Smooth muscle cell of trachea (primary cell): ENCODE measurements at places on chromosomes 4 and X. TPM values are rescaled to one million over a fixed set of nuclear protein-coding genes. Genes with fewer than 3 reads are reported as not detected.

Gene ZNF157
- under 0.01 and 0.17 TPM in 2 replicates for total RNA-seq

Gene MAGEA1
- total RNA-seq, result not detected in 2 replicates

Gene TGIF2LX
- not detected in 2 replicates for total RNA-seq

Gene BST1
- total RNA-seq, result 6.6 and 13.8 TPM in 2 replicates

Gene MGAT4D
- under 0.01 TPM in 1 of 2 replicates, not detected in the other for total RNA-seq

Gene GUCY1A1
- 4.0 and 4.2 TPM in 2 replicates for total RNA-seq

Gene C4orf51
- total RNA-seq, result not detected in 2 replicates

Gene NOX1
- under 0.01 TPM in 1 of 2 replicates, not detected in the other for total RNA-seq

Gene MAGEC1
- not detected in 2 replicates for total RNA-seq

Gene AR
- 11.2 and 16.0 TPM in 2 replicates for total RNA-seq

Gene SEPSECS
- 8.4 and 13.1 TPM in 2 replicates for total RNA-seq

Gene PARM1
- 0.17 TPM in 1 of 2 replicates, not detected in the other for total RNA-seq

Gene FGD1
- total RNA-seq, result 8.9 and 9.3 TPM in 2 replicates

Gene CENPVL2
- not detected in 2 replicates for total RNA-seq

Gene F9
- under 0.01 TPM in 1 of 2 replicates, not detected in the other for total RNA-seq

Gene CXorf49
- total RNA-seq, result not detected in 2 replicates

Gene UGT2B15
- not detected in 2 replicates for total RNA-seq

Gene NHSL2
- 16.7 and 19.8 TPM in 2 replicates for total RNA-seq

Gene HS3ST1
- under 0.01 TPM in 1 of 2 replicates, not detected in the other for total RNA-seq

Gene IQSEC2
- 11.6 and 12.2 TPM in 2 replicates for total RNA-seq

Gene ERCC6L
- total RNA-seq, result 0.17 and 7.9 TPM in 2 replicates

Gene KLB
- total RNA-seq, result 0.15 TPM in 1 of 2 replicates, not detected in the other

Gene MEPE
- total RNA-seq, result not detected in 2 replicates

Gene NDNF
- 0.50 and 1.6 TPM in 2 replicates for total RNA-seq

Gene S100P
- total RNA-seq, result not detected in 2 replicates

Gene RHOXF1
- total RNA-seq, result not detected in 2 replicates

Gene EIF4E
- 118 and 235 TPM in 2 replicates for total RNA-seq

Gene MOB1B
- total RNA-seq, result 9.9 and 19.8 TPM in 2 replicates

Gene FANCB
- total RNA-seq, result 4.0 and 6.1 TPM in 2 replicates

Gene PRR27
- not detected in 2 replicates for total RNA-seq

Gene MAGEA2
- not detected in 2 replicates for total RNA-seq

Gene ZAR1
- not detected in 2 replicates for total RNA-seq

Gene SORCS2
- total RNA-seq, result 0.29 and 0.50 TPM in 2 replicates

Gene PF4V1
- total RNA-seq, result 0.58 and 0.66 TPM in 2 replicates

Gene TENM3
- 8.6 and 13.2 TPM in 2 replicates for total RNA-seq

Gene SERPINA7
- not detected in 2 replicates for total RNA-seq

Gene TKTL2
- not detected in 2 replicates for total RNA-seq

Gene FRMPD3
- under 0.01 and 0.15 TPM in 2 replicates for total RNA-seq

Gene GAR1
- 1.3 and 3.5 TPM in 2 replicates for total RNA-seq

Gene KCND1
- 1.9 and 4.3 TPM in 2 replicates for total RNA-seq

Gene ADRA2C
- total RNA-seq, result 0.29 and 0.50 TPM in 2 replicates

Gene CT45A3
- not detected in 2 replicates for total RNA-seq

Gene PHF8
- 15.7 and 21.8 TPM in 2 replicates for total RNA-seq

Gene HTN1
- not detected in 2 replicates for total RNA-seq

Gene RTL9
- total RNA-seq, result 0.17 and 0.29 TPM in 2 replicates

Gene DKK2
- 1.8 and 5.1 TPM in 2 replicates for total RNA-seq

Gene PPARGC1A
- 1.5 and 1.7 TPM in 2 replicates for total RNA-seq
